ENCODE measurements at places on chromosomes 2 and 18.

- no peak for DNase-seq
These were observed 48.3 kb downstream of the GLI2 start for GRCh38 chr2:120783969-120784372.

- DNase-seq = no peak
These were observed 101.1 kb downstream of the HS1BP3 start for GRCh38 chr2:20549691-20550348.

- DNase-seq = no peak
These were observed 112.9 kb upstream of the ACAA2 start for GRCh38 chr18:49926106-49926745.

- DNase-seq = no peak
These were observed 68.1 kb upstream of the BCL2L11 start for GRCh38 chr2:111052621-111053020.

DNA sequence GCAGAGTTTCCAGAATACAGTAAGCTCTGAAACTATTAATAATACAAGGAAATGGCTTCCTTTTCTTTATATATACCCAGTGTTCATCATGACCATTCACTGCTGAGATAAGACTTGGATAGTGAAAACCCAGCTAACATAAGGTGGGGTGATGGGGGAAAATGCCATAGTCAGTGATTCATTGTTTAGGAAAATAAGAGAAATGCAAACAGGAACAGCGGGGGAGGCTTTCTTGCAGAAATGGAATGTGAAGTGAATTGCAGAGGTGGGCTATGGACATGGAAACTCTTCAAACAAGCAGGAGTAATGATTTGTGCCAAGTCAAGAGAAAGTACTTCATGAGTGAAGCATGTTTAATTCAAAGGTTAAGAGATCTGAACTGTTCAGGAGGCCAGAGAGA is 519.4 kb downstream of the TDRD15 start:
- DNase-seq = no peak

DNA sequence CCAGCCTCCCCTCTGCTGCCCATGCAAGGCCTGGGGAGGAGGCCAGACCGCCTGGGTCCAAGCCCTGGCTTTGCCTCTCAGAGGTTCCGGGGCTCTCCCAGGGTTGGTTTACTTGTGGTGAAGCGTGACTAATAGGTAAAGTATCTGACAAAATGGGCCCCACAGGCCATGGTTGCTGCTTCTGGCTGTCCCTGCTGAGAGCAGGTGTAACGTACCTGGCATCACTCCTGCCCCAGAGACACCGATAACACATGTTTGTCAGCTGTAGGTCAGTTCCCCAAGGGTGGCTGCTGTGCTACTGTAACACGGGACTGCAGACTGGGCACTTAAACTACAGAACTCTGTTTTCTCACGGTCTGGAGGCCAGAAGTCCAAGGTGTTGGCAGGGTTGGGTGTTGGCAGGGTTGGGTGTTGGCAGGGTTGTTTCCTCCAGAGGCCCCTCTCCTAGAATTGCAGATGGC is 34.1 kb downstream of the ODC1 start:
- no peak for DNase-seq

DNA sequence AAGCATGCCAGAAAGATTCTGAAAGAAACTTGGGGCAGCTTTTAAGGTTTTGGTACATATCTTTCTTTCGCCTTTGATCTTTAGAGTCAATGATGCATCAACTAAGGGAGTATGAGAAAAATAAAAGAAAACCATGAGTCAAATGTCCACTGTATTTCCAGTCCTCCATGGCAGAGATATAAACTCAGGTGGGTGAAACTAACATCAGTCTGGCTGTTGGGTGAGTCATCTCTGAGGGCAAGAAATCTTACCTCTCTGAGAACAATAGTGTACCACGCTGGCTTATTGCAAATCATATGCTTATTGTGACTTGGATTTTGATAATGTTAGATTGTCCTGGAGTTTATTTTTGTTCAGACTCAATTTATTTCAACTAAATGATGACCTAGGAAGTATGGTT is 521.0 kb downstream of the PLCL1 start:
- no peak for DNase-seq

DNA sequence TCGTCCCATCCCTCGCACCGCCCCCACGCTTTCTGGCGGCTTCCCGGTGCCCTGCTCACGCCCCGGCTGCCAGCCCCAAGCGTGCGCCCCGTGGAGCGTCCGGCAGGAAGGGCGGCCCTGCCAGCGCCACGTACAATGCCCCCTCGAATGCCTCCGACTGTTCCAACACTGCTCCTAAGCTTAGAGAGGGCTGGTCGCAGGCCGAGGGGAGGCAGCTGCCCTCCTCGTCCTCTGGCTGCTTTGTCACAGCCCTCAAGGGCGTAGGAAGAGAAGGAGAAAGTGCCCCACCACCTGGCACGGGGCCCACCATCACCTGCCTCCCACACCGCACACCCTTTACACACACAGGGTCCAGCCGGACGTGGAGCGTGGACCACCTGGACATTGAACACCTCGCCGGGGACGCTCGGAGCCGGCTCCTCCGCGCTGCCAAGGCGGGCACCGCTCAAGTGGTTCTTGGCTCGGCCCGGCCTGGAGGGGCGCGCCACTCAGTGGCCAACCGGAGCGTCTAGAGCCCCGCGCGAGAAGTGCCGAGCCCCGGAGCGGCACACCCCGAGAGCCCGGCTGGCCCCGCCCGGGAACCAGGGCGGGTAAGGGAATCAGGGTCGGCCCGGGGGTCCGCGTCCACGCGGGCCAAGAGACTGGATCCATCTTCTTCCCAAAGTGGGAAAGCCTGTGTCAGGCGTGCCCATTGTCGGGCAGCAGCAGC is 830 bp downstream of the DNER start:
- DNase-seq = no peak

DNA sequence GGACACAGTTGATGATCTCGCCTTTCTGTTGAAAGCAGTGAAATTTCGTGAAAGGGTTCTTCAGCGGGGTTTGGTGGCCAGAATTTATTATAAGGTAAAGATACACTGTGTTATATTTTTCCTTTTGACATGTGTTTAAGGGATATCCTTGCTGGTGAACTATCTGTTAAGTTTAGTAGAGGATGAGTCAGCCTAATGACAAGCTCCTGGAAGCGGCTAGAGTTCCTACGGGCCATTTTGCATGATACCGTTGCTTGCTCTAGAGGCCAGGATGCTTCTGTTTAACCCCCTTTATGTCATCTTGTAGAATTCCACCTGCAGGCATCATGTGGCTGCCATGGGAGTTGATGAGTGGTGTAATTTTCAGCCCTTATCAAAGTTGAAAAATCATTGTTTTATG is 124.8 kb upstream of the BCL2L11 start:
- no peak for DNase-seq

- no peak for DNase-seq
These were observed 25.4 kb downstream of the HPCAL1 start for GRCh38 chr2:10327896-10328669.

- DNase-seq = no peak
These were observed 191.7 kb downstream of the ANKRD36C start for GRCh38 chr2:95799892-95800291.

- DNase-seq = no peak
These were observed 2.9 kb upstream of the MRPL44 start for GRCh38 chr2:223954401-223954800.

- DNase-seq = no peak
These were observed 16.5 kb downstream of the LPIN1 start for GRCh38 chr2:11762799-11763461.

GRCh38 chr2:46824611-46825010 is 91.0 kb downstream of the MCFD2 start:
- no peak for DNase-seq

DNA sequence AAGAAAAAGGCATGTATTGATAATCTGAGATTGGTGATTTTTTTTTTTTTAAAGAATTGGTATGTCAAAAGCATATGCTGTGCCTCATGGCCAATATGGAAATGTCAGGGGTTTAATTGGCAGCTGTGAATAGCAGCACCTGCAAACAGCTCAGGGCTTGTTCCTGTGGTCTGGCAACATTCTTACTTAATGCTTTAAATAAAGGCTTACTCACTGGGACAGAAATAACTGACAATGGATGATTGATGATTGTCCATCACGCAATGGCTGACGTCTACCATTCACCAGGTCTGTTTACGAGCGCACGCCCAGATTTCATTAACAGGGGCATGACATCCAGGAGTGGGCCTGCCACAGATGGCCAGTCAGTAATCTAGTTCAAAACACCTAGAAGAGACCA is 66.7 kb downstream of the ETAA1 start:
- DNase-seq = no peak

- DNase-seq = no peak
These were observed 11.5 kb downstream of the BBS5 start for GRCh38 chr2:169490834-169491233.

GRCh38 chr2:69309351-69310110 is 77.5 kb downstream of the GFPT1 start:
- DNase-seq = no peak

GRCh38 chr18:40356168-40356567 is 1598.9 kb upstream of the PIK3C3 start:
- DNase-seq = no peak

DNA sequence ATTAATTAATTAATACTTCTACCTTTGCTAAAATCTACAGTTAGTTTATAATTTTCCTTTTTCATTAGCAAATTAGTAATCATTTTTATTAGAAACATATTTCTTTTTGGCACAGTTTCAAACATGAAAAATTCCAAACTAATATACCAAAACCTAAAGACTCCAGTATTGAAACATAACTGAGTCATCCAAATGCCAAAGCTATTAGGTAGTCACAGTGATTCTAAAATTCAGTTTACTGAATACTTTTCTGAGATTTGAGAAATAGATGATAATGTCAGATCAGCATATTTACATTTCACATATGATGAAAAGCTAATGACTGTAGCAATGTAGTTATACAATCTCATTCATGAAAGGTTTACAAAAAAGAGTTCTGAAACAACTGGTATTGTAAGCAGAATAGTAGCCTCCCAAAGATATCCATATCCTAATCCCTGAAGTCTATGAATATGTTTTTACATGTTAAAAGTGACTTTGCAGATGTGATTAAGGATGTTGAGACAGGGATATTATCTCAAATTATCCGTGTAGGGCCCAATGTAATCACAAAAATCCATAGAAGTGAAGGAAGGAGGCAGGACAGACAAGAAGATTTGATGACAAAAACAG is 680.2 kb upstream of the CHAC2 start:
- no peak for DNase-seq

DNA sequence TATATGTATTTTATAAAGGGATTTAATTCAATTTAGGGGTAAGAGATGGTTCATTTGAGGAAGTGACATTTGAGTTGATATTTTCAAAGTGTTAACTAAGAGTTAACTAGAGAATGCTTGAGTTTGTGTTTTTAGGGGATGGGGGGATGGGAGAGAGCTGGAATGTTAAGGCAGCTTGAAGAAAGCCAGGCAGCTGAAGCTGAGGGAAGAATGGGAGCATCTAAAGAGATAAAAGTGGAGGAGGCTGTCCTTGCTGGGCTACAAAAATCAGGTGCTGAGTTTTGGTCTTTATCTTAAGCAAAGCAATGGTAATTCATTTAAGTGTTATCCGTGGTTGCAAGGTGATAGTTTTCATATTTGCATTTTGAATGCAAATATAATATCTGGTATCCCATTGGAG is 9.2 kb downstream of the CHST9 start:
- DNase-seq = no peak

- no peak for DNase-seq
These were observed 153.0 kb downstream of the TMEM247 start for GRCh38 chr2:46632349-46632748.

DNA sequence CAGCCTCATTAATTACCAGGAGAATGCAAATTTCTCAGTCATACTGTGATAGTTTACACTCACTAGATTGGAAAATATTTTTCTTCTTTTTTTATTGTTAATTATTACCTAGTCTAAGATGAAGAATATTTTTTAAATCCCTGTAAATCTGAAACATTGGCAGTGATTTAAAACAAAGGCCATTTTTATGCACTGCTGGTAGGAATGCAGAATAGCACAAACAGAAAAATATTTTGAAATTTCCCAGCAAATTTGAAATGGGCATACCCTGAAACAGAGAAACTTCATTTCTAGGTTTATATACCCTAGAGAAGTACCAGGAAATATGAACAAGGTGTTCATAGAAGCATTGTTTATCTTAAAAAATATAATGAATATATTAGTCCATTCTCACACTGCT is 31.0 kb downstream of the DYNAP start:
- no peak for DNase-seq

DNA sequence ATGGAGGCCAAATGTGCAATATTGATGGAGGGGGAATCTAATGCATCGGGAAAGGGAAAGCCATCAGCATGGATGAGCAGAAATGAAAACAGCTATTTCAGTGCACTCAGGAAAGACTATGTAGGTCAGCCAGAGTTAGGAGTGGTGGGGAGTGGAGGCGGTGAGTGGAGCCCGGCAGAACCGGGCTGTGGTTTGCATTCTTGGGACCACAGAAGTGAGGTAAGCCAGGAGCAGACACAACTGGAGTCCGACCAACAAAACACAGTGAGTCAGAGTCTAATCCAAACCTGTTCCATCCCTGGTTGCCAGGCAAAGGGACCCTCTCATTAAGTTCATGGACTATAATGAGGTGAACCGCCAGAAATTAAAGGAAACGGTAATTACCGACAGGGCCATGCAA is 61.1 kb upstream of the RAB12 start:
- no peak for DNase-seq

DNA sequence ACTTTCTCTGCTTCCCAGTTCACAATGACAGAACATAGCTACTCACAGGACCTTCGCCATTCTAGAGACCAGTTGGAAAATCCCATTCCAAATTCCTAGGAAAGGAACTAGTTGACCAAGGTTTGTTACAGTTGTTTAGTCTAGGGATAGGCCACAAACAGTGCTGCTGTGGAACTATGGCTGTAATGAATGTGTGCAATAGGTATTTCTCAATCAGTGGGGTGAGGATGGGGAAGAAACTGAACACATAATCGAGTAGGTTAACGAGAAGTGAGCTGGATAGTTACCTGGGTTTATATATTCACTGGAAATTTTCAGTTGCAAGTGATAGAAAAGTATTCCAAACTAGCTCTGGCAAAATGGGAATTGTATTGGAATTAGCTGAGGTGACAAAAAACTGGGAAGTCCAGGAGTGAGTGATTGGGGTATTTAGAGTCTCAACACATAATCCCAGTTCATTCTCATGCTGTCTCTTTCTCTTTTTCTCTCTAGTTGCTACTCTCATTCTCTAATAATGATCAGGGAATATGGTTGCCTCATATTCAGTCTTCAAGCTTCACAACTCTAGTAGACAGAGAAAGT is 18.2 kb upstream of the HMSD start:
- DNase-seq = no peak

DNA sequence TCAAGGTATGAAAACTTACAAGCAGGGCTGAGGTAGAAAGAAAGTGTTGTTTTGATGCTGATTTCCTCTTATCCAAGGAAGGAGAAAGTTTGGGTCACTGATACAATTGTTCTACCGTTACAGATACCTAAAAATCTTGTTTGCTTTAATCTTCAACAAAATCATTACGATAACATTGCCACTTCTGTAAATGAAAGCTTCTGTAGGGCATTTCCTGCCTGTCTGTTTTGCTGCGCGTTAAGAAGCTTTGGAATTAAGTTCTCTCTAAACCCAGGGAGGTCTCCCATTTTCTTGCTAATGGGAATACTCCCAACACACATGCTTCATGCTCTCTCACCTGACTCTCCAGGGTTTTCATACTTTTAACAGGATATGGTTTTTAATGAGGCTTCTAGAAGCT is 258.5 kb downstream of the PTGR3 start:
- DNase-seq = no peak

Data from GM12891 (cell line).